Memory B cell (primary cell): ENCODE measurements at places on chromosomes 5 and 9.

DNA sequence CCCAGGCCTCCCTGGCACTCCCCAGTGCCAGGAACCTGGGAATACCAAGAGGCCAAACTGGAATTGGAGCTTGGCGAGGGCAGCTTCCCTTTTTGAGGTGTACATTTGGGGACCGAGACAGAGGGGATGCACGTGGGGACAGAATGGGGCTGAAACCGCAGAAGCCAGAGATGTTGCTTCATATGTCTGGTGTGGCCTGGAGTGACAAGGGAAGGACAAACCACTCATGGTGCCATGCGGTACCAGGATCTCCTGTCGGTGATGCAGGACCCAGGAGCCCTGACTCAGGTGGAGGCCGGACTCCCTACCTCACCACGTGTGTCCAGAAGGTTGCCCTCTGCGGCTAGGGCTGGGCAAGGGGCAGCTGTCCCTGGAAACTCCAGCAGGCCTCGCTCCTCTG is 4.0 kb upstream of the CSF2 start:
- no peak for DNase-seq

GRCh38 chr9:110008663-110009062 is 199.3 kb downstream of the C9orf152 start:
- no peak for DNase-seq

DNA sequence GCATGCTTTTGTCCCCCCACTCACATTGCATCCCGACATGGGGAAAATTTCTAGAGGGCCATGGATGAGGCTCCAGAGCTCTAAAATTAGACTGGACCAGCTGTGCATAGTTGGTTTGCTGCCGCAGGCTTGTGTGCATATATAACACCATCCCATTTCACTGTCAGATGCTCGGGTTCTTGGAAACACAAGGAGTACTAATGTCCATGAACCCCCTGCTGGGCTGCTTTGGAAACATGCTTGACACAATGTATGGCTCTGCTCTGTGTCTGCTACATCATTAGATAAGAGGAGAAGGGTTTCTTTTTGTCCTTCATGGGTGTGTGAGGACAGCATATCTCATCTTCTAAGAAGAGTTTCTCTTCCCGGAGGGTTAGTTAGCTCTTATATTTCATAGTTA is 292.1 kb upstream of the RORB start:
- DNase-seq = no peak

DNA sequence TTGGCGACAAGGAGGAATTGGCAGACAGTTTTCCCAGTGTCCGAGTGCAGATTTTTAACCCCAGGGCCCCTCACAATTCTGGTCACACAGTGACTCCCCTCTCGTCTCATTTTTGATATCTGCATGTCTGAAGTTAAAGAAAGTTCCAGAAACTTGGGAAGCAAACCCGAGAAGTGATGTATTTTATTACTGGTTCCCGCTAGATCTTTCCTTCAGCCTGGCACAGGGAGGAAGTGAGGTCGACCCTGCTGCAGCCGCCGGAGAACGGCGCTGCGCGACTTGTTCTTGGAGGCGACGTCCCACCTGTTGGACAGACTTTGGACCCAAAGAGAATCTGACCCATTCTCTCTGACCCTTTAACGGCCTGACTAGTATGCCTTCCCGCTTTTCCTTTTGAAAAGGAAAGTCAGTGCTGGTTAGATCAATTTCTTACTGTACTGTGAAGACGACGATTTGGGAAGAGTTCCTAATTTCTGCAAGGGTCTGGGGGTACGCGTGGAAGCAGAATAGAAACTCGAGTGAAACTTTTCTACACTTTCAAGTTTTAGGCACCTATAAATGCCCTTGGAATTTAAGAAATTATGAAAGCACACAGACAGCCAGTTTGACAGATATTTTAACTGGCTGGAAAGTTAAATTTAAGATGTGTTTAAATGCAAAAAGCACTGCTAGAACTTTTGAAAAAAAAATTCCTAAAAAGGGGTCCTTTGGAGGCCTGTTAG is 744 bp downstream of the OTULIN start:
- DNase-seq = no peak

GRCh38 chr5:77285251-77285841 is 74.9 kb downstream of the PDE8B start:
- DNase-seq = no peak

- no peak for DNase-seq
Measured at GRCh38 chr9:33255014-33255413, 9.5 kb downstream of the BAG1 start.

DNA sequence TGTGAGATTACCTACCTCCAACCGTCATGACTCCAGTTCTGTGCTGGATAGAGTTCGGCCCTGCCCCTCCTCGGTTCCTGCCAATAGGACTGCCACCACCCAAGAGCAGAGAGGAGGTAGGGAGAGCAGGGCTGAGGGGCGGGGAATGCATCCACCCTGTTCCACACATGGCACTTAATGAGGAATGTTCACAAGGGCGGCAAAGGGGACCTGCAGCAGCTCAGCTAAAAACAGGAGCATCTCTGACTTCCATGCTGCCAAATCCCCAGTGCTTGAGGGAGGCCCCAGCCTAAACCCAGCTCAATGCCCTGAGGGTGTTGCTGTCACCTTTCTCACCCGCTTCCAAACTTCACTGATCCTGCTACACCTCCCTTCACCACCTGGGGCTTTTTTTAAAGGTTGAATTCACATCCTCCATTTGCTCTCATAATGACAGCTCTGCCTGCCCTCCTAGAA is 7.8 kb upstream of the DELE1 start:
- DNase-seq = no peak

DNA sequence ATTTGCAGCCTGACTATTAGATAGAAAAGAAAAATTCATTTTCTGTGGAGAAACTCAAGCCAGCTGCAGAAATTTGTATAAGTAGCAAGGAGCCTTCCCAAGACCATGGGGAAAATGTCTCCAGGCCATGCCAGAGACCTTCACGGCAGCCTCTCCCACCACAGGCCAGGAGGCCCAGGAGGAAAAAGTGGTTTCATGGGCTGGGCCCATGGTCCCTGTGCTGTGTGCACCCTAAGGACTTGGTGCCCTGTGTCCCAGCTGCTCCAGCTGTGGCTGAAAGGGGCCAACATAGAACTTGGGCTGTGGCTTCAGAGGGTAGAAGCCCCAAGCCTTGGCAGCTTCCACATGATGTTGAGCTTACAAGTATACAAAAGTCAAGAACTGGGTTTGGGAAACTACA is 73.3 kb upstream of the TTC23L start:
- no peak for DNase-seq

- no peak for DNase-seq
Measured at GRCh38 chr9:2157277-2158110, 142.3 kb downstream of the SMARCA2 start.

DNA sequence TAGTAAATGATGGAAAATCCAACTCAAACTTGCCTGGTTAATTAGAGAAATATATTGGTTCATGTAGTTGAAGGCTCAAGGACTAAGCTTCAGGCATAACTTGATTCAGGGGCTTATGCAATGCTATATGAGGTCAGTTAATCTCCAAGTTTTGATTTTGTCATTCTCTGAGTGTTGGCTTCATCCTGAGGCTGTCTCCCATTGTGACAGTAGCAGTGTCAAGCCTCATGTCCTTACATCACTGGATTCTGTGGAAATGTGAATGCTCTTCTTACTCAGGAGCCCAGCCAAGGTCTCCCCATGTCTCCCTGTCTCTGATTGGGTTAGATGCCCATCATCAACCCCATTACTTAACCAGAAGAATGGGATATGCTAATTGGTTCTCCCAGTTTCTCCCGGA is 44.4 kb upstream of the SNX2 start:
- no peak for DNase-seq

GRCh38 chr5:33182986-33183385 is 257.8 kb upstream of the TARS1 start:
- no peak for DNase-seq

DNA sequence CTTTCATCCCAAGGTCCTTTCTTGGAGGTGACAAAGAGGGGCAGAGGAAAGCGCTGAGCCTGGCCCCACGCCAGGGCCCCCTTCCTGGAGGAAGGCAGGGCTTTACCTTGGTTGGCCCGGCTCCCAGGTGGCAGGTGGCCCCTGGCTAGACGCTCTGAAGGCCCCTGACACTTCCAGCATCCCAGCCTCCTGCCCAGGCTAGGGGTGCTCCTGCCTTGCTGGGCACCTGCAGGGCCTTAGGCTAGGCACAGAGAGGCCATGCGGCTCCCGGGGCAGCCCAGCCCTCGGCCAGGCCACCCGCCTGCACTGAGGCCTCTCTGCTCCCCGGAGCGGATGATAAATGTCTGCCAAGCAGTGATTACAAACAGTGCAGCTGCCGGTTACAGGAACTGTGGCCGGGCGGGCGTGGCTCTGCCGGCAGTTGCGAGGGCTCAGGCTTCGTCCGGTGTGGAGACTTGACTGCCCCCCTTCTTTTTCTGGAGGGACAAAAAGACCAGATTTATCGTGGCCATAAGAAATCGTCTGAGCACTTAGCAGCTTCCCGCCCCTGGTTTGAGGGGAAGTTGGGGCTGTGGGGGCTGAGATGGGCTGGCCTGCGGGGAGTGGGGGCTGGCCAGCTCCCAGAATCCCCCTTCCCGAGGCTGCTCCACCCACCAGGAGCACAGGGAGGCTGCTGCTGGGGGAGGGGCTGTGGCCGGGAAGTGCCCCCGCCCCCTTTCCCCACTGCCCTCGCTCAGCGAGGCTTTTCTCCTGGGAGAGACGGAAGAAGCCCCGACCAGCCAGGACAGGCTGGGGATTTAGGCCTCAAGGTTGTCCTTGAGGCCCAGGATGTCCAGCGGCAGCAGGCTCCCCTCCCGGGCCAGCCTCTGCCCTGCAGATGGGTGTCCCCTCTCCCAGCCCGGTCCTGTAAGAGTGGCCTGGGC is 31.6 kb upstream of the UBAC1 start:
- no peak for DNase-seq

- DNase-seq = no peak
Measured at GRCh38 chr5:38926121-38926520, 80.3 kb downstream of the OSMR start.

GRCh38 chr9:27489087-27489876 is 34.8 kb upstream of the IFNK start:
- no peak for DNase-seq

GRCh38 chr9:2248768-2249265 is 233.7 kb downstream of the SMARCA2 start:
- DNase-seq = no peak

GRCh38 chr9:81123526-81123925 is 565.8 kb downstream of the TLE1 start:
- no peak for DNase-seq

DNA sequence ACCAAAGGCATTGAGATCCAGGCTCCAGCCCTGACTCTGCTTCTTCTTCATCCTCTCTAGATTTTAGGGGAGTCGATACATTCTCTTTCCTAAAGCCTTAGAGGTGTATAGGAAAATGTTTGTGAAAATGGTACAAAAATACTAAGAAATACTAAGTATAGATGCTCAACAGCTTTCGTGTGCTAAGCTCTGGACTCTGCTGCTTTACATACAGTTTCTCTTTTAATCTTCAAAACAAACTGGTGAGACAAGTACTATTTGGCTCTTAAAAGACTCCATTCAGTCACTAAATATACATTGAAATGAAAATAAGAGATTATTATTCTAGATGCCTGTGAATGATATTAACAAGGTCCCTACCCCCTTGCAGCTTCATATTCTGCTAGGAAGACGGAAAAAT is 174.5 kb upstream of the TRPM3 start:
- no peak for DNase-seq

- DNase-seq = no peak
Measured at GRCh38 chr5:115772731-115773475, 43.6 kb downstream of the CDO1 start.

GRCh38 chr5:31770998-31771397 is 132.1 kb downstream of the PDZD2 start:
- no peak for DNase-seq

DNA sequence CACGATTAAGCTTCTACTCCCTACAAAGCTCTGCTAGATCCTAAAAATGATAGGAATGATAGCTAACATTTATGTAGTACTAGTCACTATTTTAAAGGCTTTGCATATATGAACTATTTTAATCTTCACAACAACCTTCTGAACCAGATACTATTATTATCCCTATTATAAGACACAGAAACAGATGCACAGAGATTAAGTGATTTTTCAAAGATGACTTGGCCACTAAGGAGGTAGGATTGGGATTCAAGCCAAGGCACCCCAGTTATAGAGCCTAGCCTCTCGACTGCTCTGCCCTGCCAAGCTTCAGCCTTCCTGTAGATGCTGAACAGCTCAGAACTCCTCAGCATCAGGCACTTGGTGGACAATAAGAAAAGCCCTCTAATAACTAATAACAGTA is 200.9 kb upstream of the PTGER4 start:
- no peak for DNase-seq

DNA sequence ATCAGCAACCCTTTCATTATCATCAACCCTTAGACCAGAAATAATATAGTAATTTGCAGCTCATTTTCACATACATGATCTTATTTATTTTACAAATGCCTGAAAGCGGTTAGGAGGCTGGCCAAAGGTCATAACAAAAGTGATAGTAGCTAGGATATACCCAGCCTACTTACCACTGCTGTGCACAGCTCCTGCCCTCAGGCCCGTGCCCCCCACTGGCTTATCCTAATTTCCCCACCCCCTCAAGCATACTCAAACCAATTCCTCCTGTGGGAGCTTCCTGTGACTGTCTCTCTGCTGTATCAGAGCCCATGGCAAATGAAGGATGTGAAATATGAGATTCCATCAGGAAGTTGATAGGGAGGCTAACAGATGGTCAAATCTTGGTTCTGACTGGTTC is 14.8 kb downstream of the FAM219A start:
- DNase-seq = no peak

GRCh38 chr5:158450751-158451171 is 591.8 kb upstream of the CLINT1 start:
- no peak for DNase-seq

- no peak for DNase-seq
Measured at GRCh38 chr9:34990908-34991606, 1.5 kb downstream of the DNAJB5 start.

- no peak for DNase-seq
Measured at GRCh38 chr9:81669041-81669651, 20.2 kb downstream of the TLE1 start.

GRCh38 chr5:140020601-140021177 is 22.4 kb downstream of the NRG2 start:
- no peak for DNase-seq

DNA sequence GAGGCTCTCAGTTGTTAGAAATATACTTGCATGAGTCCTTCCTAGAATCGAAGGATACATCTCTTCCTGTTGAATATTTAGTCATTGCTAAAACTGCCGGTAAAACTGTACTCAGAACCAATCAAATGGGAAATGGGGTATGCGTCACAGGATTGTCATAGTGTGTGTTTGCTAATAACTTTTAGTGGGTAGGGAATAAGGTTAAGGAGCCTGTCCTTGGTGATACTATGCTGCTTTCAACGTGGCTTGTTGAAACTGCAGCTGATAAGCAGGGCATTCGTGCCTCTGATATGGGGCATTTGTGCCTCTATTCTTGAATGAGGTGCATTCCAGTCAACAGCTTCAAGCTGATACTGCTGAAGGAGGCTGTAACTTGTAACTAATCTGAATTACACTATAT is 26.6 kb downstream of the HABP4 start:
- DNase-seq = no peak

DNA sequence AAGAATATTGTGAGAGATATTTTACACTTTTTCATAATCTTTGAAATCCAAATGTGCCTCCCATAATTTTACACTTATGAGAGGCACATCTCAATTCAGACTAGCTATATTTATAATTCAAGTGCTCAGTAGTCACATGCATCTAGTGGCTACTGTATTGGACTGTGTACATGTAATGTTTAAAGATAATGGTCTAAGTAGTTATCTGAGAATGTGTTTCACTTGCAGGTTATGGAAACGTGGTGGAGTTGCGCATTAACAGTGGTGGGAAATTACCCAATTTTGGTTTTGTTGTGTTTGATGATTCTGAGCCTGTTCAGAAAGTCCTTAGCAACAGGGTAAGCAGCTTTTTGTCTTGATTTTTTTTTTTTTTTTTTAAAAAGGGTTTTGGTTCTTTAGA is 28.8 kb downstream of the G3BP1 start:
- DNase-seq = no peak
